Sigmoid colon (tissue), 7 donors: ENCODE measurements at places on chromosomes 16 and 17. TPM values are rescaled to one million over a fixed set of nuclear protein-coding genes. Genes with fewer than 3 reads are reported as not detected.

The UNC45B gene
- not detected for total RNA-seq

The PARD6A gene
- 12.8 TPM for total RNA-seq

- DNase-seq: no peak
Measured at GRCh38 chr17:3935140-3935542, 18.9 kb upstream of the P2RX1 start.

The KRTAP4-5 gene
- total RNA-seq: not detected

The CCL8 gene
- 1.6 TPM for total RNA-seq

The OTOP3 gene
- total RNA-seq: not detected

The CCL1 gene
- not detected for total RNA-seq

- no peak for DNase-seq
Measured at GRCh38 chr16:17350207-17350606, 120.6 kb downstream of the XYLT1 start.

DNA sequence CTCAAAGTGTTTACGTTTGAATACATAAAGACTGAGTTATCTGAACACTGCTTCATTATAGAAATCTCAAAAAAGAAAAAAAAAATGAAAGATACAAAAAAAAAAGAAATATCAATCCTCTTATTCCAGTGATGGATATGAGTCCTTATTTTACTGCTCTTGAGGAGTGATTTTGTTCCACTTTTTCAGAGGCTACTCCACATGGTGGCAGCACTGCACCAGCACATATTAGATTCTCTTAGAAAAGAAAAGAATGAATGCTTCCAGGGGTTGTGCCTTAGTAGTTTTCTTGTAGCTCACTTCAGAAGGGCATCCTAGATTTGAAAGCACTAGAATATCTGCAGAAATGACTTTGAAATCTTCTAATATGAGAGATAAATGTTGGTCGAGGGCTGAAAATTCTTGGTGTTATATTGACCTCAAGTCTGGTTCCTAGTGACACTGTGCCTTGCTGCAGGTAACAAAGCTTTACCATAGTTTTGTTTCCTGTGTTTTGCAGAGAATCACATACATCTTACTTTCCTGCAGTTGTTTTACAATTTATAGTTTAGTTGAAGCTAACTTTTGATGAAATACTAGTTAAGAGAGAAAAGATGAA lies 25.9 kb downstream of the AP2B1 start:
- no peak for DNase-seq

- DNase-seq: no peak
Measured at GRCh38 chr17:34717092-34717491, 137.7 kb downstream of the TMEM132E start.

GRCh38 chr16:53745086-53745485 lies 41.1 kb downstream of the FTO start:
- no peak for DNase-seq
